GM12878 (cell line): ENCODE measurements at places on chromosomes 2 and 18. TPM values are rescaled to one million over a fixed set of nuclear protein-coding genes. Genes with fewer than 3 reads are reported as not detected.
A peak's percentile ranks its signal among the peaks of the same experiment; 100 is the strongest.

- no peaks in the 10 kb centered on the region for H3K4me1 ChIP-seq
- no peak overlapping the region for H3K27ac ChIP-seq
- no peak overlapping the region for H3K4me3 ChIP-seq
- H3K36me3 ChIP-seq, result no peaks in the 10 kb centered on the region
- DNase-seq, result no peak
Measured at GRCh38 chr2:36464006-36464721, 108.6 kb downstream of the CRIM1 start.

DNA sequence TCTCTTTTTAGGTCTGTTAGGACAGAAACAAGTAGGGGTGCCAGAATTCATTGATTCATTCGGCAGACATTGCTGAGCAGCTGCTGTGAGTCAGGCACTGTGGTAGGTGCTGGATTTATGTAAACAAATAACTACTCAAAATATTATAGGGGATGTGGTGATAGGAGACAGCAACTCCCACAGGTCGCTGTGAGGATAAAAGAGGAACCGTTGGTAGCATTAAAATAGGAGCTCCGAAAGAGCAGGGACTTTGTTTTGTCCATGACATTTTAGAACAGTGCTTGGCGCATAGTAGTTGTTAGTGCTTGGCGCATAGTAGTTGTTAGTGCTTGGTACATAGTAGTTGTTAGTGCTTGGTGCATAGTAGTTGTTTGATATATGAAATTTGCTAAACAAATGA is 29.2 kb downstream of the ATP6V1C2 start:
- DNase-seq, result no peak
- H3K27me3 ChIP-seq, result no peaks in the 10 kb centered on the region
- H3K4me3 ChIP-seq, result no peak overlapping the region
- H3K4me1 ChIP-seq, result peaks cover 4% of the 10 kb centered on the region
- no peaks in the 10 kb centered on the region for H3K36me3 ChIP-seq

GRCh38 chr18:68740966-68741365 is 26.1 kb upstream of the TMX3 start:
- no peak overlapping the region for H3K4me3 ChIP-seq
- H3K36me3 ChIP-seq, result no peaks in the 10 kb centered on the region
- H3K27me3 ChIP-seq, result no peaks in the 10 kb centered on the region
- DNase-seq, result no peak
- H3K4me1 ChIP-seq, result no peaks in the 10 kb centered on the region

- no peak overlapping the region for H3K27ac ChIP-seq
- H3K4me1 ChIP-seq, result no peaks in the 10 kb centered on the region
- H3K27me3 ChIP-seq, result no peaks in the 10 kb centered on the region
- H3K36me3 ChIP-seq, result no peaks in the 10 kb centered on the region
Measured at GRCh38 chr2:54909001-54909400, 141.2 kb downstream of the RTN4 start.

DNA sequence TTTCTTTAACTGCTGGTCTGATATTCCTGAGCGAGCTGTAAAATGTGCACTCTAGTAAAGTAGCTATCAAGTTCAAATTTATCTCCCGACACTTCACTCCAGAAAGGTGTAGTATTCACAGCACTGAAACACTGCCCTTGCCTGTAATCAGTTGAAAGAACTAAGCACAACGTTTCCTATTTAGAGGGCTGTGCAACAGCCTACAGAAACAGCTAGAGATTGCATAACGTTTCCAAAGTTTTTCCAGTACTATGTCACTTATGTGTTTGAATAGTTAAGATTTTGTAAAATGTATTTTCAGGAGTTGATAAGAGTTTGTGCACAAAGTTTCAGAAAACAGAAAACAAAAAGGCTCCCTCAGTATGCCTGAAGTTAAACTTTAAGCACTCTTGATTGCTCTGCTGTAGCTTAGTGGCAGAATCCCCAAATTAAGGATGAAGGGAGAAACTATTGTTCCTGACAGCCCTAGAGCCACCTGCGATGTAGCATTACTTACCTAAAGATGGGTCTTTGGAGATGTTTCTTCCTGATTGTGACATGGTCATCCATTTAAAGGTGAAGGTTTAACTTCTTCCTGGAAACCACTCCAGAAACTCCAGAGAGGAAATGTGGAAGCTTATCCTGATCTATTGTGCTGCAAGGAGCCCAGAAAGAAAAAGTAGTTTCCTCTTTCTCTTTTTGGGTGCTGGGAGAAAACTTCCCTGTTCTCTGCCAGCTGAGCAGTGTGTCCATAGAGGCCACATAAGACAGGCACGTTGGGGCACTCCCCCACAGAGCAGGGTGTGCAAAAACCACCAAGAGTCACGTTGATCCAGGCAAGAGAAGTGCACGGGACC is 536 bp downstream of the PDE1A start:
- no peak for DNase-seq
- no peaks in the 10 kb centered on the region; the same call in 1 of the 2 replicates for H3K27me3 ChIP-seq
- H3K4me3 ChIP-seq, result no peak overlapping the region
- H3K27ac ChIP-seq, result no peak overlapping the region

DNA sequence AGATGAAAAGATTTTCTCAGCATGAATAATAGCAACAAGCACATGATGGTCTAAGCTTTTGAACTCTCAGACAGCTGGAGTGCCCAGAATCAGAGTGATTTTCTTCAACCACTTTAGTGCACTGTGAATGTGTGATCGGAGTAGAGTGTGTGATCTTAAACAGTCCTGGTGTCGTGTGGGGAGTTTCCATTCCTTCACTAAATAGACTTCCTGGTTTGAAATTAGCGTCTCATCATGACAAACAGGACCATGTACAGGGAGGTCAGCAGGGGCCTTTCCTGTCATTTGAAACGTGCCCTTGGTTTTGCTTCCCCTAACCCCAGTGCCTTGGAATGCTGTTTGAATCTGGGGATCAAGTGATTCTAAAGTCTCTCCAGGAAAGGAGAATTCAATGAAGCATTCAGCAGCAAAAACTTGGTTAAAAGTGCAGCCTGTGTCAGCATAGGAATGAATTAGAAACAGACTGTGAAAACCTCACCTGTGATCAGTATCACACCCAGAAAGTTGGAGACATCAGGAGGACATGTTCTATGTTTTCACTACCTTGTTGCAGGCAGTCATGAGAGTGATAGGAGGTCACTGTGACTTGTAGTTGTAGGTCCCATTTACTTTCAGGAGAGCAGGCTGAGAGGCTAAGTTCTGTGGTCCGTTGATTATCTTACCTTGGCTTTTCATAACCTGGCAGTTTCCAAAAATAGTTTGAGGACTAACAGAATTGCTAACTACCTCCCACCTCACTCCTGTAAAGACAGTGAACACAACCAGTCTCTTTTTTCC is 400.3 kb downstream of the MTX2 start:
- DNase-seq, result peak; percentile 37
- no peak overlapping the region for H3K4me3 ChIP-seq
- H3K4me1 ChIP-seq, result peaks cover 4% of the 10 kb centered on the region
- no peaks in the 10 kb centered on the region for H3K27me3 ChIP-seq
- no peaks in the 10 kb centered on the region for H3K36me3 ChIP-seq

DNA sequence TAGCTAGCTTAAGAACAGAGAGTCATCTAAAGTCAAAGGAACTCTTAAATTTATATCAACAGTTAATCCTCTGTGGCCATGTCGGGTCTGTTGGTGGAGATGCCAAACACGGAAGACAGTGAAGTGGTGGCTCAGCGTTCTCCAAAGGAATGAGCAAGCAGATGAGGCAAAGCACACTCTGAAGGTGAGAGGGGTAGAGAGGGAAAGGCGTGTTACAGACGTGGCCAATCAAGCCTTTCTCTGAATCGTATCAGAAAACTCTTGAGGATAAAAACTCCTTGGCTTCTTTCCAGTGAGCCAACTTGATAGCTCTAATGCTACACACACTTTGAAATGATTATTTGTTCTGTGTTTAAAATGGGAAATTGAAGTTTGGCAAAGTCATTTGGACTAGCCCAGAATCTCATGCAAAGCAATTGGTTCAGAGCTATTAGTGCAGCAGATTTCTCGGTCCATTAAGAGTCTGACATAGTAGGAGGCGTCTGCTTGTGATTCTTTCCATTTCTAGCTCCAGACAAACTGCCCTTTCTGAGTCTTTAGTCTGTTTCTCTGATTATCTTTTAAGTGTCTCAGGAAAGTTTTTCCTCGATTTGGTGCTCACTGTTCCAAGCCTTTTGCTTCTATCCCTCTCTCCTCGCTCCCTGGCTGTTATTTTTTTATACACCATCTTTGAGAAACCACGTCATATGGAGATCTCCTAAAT is 57.5 kb upstream of the CPO start:
- H3K27me3 ChIP-seq, result no peaks in the 10 kb centered on the region
- no peak for DNase-seq
- H3K4me3 ChIP-seq, result no peak overlapping the region

DNA sequence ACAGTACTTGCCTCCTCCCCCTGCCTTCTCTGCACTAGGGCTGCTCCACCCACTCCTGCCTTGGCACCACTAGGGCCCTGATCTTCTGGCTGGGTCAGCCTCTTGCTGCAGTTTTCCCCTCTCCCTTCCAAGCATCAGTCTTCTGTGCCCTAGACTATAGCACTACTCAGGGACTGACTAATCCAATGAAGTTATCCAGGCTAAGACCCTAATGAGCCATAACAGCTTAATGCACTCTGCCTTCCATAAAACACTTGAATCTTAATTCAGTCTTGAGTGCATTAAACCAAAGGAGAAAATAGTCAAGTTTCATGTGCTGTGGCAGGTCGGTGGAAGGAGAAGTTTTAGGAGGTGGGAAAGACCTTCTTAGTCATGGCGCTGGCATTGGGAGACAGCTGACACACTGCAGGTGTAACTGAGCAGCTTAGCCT is 95.7 kb downstream of the BIN1 start:
- no peaks in the 10 kb centered on the region for H3K36me3 ChIP-seq
- no peak overlapping the region for H3K4me3 ChIP-seq
- no peaks in the 10 kb centered on the region; the same call in 1 of the 2 replicates for H3K27me3 ChIP-seq

GRCh38 chr2:101781791-101782426 is 84.4 kb downstream of the MAP4K4 start:
- no peak overlapping the region for H3K4me3 ChIP-seq
- H3K4me1 ChIP-seq, result no peaks in the 10 kb centered on the region

DNA sequence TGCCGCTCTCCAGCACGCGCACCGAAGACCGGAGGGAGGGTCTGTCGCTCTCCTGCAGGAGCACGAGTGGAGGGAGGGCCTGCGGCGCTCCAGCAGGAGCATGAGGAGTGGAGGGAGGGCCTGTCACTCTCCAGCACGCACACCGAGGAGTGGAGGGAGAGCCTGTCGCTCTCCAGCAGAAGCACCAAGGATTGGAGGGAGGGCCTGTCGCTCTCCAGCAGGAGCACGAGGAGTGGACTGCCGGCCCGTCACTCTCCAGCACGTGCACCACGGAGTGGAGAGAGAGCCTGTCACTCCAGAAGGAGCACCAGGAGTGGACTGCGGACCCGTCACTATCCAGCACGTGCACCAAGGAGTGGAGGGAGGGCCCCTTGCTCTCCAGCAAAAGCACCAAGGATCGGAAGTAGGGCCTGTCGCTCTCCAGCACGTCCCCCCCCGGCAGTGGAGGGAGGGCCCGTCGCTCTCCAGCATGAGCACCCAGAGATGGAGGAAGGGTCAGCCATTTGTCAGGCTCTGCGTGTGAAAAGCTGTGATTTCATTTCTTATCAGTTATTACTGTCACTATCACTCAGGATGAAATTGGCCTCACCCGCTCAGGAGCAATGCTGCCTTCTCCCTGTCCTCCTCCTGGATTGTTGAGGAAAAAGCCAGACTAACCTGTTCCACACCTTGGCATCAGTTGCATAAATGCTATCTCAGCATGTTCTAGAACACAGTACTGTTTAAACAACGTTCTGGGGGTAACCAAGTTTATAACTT is 35.9 kb downstream of the ADI1 start:
- no peaks in the 10 kb centered on the region for H3K27me3 ChIP-seq
- no peak for DNase-seq
- H3K4me3 ChIP-seq, result no peak overlapping the region
- peaks cover 9% of the 10 kb centered on the region for H3K4me1 ChIP-seq
- peaks cover 6% of the 10 kb centered on the region for H3K36me3 ChIP-seq

- no peak for DNase-seq
- H3K27ac ChIP-seq, result no peak overlapping the region
- no peak overlapping the region for H3K4me3 ChIP-seq
- H3K36me3 ChIP-seq, result no peaks in the 10 kb centered on the region
- no peaks in the 10 kb centered on the region for H3K4me1 ChIP-seq
Measured at GRCh38 chr18:35635170-35635569, 53.6 kb downstream of the GALNT1 start.

DNA sequence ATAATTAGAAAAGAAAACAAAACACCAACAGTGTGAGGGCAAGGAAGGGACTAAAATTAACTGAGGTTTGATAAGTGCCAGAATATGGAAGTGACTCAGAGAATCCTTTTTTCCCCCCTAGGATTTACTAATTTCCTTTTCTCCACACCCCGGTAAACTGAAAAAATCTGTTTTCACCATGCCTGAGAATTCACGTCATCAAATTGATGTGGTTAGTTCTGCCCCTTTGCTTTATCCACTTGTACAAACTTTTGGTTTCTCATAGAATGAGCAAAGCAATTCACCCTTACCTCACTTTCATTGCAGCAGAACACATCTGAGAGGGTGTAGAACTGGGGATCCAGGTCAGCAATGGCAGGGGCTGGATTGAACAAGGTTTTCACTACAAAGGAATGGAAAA is 57.8 kb downstream of the RBKS start:
- no peaks in the 10 kb centered on the region for H3K27me3 ChIP-seq
- no peak overlapping the region for H3K27ac ChIP-seq
- H3K4me1 ChIP-seq, result no peaks in the 10 kb centered on the region
- DNase-seq, result no peak

- no peak overlapping the region for H3K4me3 ChIP-seq
- no peaks in the 10 kb centered on the region for H3K27me3 ChIP-seq
- H3K27ac ChIP-seq, result no peak overlapping the region
- no peaks in the 10 kb centered on the region for H3K36me3 ChIP-seq
- no peaks in the 10 kb centered on the region for H3K4me1 ChIP-seq
Measured at GRCh38 chr2:173187941-173188788, 112.5 kb downstream of the MAP3K20 start.

Gene KCNK3
- 0.11 and 0.13 TPM in 2 replicates for total RNA-seq

Gene RSAD2
- 0.87 and 1.2 TPM in 2 replicates for total RNA-seq

Gene SLC40A1
- total RNA-seq, result 0.38 and 0.61 TPM in 2 replicates

Gene ADGRF3
- 2.8 and 3.1 TPM in 2 replicates for total RNA-seq

Gene ACVR1C
- total RNA-seq, result not detected in 2 replicates
